ENCODE measurements at places on chromosomes 3 and 15.

- DNase-seq: no peak
Measured at GRCh38 chr3:181493423-181493822, 218.3 kb upstream of the SOX2 start.

DNA sequence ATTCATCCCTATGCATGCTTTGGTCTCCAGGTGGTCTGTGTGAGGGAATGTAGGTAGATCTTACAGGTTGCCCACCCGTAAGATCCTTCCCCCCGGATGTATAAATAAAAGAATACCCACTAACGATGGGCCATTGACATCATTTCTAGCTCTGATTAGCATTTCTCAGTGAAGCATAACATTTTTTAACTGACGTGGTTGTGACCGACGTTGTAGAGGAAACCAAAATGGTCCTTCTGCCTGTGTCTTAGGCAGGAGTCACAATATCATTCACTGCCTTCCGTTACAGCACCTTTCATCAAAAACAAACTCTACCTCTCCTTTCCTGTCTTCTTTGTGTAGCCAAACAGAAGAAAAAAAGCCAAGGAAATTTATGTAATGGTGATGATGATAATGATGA is 27.3 kb upstream of the UMPS start:
- DNase-seq: no peak

GRCh38 chr3:114626751-114627150 is 332.9 kb downstream of the TIGIT start:
- no peak for DNase-seq

- DNase-seq: no peak
Measured at GRCh38 chr15:76974456-76975036, 20.4 kb upstream of the PSTPIP1 start.

GRCh38 chr3:152359385-152360248 is 90.9 kb downstream of the MBNL1 start:
- no peak for DNase-seq

DNA sequence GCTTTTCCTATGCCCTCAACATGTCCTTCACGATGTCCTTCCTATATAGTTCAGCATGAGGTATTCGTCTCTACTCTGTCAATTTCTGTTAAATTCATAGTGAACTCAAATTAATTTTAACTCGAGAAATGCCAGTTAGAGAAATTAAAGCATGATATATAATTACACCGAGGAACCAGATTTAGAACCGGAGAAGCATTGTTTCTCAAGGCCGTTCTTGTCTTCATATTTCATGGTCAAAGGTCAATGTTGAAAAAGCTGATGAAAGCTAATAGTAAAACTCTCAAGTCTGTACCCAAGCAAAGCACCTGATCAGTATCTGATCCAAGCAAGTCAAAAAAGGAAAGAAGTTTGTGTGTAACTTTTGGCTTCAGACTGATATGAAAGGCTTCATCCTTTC is 163.8 kb downstream of the ZBTB20 start:
- no peak for DNase-seq

DNA sequence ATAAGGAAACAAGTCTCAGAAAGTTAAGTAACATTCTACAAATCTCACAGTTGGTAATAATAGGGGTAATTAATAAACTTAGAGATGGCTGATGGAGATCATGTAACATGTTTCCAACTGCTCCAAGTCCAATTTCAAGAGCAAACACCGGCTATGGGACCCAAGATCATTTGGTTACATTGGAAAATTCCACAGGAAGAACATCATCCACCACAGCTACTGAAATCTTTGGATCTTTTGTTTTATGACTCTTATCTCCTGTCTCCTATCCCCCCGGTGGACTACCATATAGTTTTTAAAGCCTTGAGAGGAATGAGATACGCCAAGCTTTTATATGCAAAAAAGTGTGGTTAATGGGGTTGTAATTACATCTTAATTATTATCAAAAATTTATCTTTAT is 216.1 kb downstream of the WNT5A start:
- no peak for DNase-seq

DNA sequence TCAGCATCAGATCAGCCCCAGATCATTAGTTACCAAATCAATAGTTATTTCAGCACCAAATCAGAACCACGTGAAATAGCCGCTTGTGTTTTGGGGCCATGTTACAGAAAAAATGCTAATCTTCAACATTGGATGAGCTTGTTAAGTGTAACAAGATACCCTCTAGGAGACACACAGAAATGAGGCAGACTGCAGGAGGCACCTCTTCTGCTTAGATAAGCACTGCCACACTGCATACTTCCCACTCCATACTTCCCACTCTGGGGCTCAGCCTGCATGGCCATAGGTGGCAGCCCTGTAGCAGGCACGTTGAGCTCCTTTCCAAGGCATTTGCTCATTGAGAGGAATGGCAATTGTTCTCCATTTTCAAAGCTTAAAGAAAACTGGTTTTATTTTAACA is 73.3 kb downstream of the CHCHD6 start:
- DNase-seq: no peak

DNA sequence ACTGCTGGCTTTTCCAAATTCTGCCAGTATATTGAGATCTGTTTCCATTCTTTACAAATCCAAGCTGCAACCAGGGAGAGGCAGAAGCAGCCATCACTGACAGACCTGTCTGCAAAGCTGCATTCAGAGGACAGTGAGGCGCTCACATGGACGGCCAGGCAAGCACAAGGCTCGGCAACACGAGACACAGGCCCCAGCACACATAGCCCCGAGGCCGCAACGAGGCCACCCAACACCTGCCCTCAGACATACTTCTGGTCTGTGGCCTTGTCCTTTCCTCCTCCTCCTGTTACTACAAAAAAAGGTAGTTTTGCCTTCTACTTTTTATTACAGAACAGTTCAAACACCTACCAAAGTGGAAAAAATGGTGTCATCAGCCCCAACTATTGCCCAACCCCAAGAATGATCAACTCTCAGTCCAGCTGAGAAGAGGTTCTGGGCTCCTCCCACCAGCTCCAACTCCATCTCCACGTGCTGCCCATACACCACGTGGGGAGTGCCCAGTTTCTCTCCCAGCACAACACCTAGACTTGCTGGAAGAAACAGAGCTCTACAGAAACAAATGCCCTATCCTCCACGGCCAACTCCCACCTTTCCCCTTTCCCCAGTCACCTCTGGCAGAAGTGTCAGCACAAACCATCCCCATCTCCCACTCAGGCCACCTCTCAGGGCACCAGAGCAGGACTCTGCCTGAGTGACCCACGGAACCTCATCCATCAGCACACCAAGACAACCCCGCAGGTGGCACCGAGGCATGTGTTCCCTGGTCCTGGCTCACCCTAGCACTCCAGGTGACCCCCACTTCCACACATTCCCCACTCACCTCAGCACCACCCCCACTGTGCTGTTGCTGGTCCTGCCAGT is 7.4 kb downstream of the ZXDC start:
- no peak for DNase-seq

DNA sequence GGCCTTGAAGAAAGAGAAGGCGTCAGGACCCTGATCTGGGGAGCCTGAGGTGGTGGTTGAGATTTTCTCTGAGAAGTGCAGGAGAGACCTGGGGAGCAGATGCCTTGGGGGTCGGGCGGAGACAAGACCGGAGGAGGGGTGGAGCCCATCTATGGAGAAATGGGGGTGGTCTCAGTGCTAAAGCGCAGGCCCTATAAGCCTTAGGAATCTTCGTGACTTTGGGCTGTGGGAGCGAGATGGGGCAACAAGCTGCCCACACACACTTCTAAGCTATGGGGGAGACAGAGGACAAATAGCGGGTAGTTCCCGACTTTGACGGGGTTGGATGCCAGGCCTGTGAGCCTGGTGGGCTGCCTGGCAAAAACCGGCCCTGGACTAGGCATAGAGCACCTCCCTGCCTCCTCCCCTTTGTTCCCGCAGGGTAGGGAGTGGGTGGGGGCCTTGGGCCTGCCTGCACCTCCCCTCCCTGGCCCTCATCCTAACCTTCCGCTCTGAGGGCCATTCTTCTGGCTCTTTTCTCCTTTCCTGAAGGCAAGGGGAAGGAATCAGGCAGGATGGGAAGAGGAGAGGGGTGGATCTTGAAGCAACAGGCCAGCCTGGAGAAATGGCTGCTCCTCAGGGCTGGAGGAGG is 880 bp downstream of the NISCH start:
- DNase-seq: no peak

GRCh38 chr3:125022206-125022605 is 33.6 kb downstream of the HEG1 start:
- no peak for DNase-seq

DNA sequence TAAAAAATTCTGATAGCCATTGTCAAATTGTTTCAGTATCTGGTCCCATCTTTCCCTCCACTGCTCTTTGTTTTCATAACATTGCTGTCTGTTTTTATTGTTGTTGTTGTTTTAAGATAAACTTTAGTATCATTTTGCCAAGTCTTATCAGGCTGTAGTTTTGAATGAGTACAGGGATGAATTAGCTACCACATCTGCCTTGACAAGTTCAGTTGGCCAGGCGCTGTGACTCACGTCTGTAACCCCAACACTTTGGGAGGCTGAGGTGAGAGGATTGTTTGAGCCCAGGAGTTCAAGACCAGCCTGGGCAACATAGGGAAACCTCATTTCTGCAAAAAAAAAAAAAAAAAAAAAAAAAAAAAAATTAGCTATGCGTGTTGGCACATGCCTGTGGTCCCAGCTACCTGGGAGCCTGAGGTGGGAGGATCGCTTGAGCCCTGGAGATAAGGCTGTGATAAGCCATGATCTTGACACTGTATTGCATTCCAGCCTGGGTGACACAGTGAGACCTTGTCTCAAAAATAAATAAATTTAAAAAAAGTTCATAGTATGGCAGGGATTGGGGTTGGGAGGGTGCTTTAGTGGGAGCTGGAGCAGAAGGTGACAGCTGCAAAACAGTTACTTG is 8.3 kb upstream of the ANKDD1A start:
- DNase-seq: no peak

DNA sequence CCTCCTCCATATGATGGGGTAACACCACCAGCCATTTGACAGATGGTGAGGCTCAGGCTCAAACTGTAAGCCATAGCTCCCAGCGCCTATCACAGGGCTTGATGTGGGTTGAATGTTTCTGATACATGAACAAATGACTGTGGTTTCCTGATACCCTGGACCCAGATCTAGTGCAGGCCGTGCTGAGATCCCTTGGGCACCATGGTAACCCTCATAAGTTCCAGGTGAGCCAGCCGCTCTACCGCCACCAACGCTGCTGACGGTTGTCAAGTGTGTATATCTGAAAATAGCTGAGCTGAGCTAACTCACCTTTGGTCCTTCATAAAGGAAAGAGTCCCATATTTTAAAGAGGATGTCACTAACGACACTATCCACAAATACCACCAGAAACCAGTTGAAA is 74.5 kb downstream of the TBC1D2B start:
- DNase-seq: no peak

DNA sequence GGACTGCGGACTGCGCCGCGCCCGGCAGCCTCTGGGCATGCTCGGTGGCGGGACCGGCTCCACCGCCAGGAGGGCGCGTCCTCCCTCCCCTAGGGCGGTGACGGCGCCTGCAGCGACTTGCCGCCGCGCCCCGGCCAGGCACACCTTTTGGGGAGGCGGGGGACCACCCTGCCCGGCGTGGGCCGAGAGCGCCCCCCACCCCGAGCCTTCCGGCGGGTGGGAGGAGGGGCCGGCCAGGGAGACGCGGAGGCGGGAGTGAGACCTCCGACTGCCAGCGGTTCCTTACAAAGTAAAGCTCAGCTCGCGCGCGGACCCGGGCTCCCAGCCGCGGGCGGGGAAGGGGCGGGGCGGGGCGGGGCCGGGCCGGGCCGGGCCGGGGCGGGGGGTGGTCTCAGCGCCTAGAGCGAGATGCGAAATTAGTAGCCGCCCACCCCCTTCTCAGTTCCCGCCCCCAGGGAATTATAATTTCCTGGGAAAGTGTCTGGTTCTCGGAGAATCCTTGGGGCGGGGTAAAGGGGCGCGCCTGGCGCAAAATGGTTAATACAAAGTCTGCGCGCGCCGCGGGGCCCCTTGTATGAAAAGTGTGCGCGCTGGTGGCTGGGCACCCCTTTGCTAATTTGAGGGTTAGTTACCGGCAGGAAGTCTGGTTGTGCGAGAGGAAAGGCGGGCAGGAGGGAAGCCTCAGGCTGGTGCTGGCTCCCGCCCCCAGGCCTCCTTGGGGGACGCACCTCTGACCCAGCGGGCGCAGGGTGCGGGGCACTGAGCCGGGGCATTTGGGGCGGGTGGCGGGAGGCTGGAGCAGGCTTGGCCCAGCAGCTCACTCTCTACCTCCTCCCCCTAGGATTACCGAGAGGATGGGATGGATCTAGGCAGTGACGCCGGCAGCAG is 224.8 kb upstream of the IL12A start:
- peak; percentile 81 for DNase-seq

DNA sequence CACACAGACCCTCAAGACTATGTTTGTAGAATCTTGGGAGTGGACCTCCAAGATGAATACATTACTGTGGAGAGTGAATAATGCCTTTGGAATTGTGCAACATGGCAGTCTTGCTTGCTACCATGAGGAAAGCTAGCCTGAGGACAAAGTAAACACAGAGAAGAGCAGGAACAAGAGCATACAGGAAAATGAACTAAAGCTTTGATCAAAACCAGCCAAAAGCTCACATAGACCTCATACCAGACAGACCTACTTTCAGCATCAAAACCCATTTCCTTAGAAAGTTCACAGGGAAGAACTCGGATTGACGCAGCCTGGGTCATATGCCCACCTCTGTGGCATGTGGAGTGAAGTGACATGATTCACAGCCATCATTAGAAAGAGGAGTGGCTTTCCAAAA is 3.3 kb upstream of the RAB8B start:
- DNase-seq: no peak

GRCh38 chr3:142818651-142819050 is 70.2 kb downstream of the PCOLCE2 start:
- DNase-seq: no peak

DNA sequence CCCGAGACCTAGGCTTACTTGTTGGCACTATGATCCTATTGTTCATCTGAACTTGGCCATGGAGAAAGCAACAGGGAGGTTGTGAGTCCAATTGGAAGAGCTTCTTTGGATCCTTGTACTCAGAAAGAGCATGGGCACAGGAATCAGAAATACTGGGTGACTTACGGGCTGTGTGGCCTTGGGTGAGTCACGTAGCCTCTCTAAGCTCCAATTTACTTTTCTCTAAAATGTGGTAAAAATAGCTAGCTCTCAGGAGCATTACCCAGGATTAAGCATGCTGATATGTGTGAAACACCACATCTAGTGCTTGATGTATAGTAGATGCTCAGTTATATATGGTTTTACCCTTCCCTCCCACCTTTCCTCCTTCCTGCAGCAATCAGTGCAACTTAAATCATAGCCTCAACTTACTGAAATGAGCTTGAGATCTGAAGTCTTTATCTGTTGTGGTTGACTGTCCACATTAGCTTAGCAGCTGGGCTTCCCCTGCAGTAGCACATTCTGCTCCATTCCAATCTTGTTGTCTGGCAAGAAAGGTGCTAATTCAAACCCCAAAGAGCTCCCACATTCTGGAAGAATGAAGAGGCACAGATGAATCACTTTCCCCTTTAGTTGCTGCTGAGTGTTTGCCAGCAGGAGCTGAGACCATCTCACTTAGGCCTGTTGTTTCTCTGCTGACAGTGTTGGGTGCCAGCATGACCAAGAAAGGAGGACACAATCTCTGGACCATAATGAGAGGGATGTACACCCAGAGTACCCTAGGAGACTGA is 299.1 kb upstream of the TRIM42 start:
- DNase-seq: no peak

DNA sequence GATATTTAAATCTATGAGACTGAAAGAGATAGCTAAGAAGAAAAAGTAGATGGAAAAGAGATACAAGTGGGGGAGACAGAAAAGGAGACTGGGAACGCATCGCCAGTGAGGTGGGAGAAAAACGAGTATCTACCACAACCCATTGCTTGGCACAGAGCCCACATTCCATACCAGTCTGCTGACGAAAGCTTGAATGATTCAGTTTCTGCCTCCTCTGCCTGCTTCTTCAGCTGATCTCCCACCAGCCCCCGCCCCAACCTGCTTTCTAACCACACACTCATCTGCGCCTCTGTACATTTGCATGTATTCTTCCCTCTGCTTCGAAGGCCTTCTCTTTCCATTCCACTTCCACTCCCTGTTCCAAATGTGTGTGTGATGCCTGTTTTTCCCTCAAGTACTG is 188.1 kb downstream of the USP13 start:
- DNase-seq: no peak

Measured in GOT3 (cell line).